ENCODE measurements at places on chromosomes 13 and 19. TPM values are rescaled to one million over a fixed set of nuclear protein-coding genes. Genes with fewer than 3 reads are reported as not detected.
A peak's percentile ranks its signal among the peaks of the same experiment; 100 is the strongest.

GRCh38 chr13:29948244-29948643, 97.8 kb upstream of the UBL3 start:
- DNase-seq, result peak; percentile 14

LSR gene
- total RNA-seq, result 0.07 TPM

- no peak for DNase-seq
Observed at GRCh38 chr19:31253526-31254179, 95.6 kb downstream of the TSHZ3 start.

DNA sequence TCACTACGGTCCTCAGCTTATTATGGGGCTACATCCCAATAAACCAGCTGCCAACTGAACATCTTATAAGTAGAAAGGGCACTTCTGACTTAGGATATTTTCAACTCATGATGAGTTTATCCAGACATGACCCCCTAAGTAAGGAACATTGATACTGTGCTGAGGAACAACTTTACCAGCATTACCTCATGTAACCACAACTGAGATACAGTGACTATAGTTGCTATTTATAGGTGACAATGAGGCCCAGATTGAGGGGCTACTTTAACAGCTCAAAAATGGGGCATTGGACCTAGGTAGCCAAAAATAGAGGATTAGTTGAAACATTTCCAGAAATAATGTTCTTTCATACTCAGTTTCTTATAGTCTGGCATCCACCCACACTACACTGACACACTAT, 26.8 kb downstream of the SKA3 start:
- DNase-seq, result no peak

ZNF600 gene
- 7.4 TPM for total RNA-seq

DNA sequence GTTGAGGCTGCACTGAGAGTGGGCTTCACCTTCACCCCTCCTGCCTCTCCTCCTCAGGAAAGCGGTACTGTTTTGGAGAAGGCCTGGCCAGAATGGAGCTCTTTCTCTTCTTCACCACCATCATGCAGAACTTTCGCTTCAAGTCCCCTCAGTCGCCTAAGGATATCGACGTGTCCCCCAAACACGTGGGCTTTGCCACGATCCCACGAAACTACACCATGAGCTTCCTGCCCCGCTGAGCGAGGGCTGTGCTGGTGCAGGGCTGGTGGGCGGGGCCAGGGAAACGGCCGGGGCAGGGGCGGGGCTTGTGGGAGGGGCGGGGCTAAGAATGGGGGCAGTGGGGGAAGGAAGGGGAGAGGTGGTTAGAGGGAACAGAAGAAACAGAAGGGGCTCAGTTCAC, 7.5 kb downstream of the CYP2A13 start:
- no peak for DNase-seq

DNA sequence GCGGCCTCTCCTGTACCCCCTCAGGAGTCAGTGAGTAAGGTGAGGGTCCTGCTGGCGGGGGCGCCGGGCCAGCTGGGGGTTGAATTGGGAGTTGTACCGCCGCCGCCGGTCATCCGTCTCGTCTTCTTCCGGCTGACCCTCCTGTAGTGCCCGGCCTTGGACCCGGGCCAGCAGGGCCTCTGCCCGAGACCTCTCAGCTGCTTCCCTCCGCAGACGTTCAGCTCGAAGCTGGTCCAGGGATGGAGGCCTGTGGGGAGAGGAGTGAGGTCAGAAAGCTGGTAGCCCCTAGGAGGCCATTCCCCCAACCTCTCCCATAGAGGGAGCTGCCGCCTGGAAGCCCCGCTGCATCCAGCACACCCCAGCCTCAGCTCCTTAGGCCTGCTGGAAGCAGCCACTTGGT, 3.8 kb downstream of the LENG1 start:
- no peak for DNase-seq

DNA sequence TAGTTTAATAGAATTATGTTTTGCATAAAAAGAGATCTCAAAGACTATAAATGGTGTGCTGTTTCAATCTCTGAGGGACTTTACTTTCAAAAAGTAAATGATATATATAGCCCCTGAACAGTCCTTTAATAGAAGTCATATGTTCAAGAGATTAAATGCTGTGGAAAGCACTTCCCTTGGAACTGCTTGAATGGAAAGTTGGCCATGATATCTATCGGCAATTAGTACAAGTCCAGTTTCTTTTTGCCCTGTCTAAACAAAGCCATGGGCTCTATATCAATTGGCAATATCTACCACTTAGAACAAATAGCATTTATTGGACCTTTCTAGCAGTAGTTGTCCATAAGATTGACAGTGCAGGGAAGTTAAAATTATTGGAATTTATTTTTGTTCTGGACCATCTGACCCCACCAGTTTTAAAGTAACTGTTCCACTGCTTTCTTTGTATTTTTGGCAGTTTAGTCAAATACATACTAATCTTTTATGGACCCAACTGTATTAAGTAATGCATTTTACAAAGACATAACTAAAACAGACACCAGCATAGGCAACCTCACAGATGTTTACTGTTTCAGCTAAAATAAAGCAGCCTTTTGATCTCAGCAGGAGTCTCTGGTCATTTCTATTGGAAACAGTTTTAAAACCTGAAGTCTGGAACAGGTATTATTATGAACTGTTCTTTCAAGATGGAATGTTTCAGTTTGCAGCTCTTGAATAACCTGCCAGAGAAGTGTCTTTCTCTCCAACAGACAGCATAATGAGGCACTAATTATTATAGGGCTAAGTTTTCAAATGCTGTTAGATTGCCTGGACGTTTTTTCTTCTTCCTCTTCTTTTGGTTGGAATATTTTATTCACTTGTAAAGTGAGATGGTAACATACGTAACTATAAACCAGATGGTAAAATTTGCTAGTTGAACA, 282.6 kb downstream of the DCLK1 start:
- no peak for DNase-seq

CASP14 gene
- not detected for total RNA-seq

DNA sequence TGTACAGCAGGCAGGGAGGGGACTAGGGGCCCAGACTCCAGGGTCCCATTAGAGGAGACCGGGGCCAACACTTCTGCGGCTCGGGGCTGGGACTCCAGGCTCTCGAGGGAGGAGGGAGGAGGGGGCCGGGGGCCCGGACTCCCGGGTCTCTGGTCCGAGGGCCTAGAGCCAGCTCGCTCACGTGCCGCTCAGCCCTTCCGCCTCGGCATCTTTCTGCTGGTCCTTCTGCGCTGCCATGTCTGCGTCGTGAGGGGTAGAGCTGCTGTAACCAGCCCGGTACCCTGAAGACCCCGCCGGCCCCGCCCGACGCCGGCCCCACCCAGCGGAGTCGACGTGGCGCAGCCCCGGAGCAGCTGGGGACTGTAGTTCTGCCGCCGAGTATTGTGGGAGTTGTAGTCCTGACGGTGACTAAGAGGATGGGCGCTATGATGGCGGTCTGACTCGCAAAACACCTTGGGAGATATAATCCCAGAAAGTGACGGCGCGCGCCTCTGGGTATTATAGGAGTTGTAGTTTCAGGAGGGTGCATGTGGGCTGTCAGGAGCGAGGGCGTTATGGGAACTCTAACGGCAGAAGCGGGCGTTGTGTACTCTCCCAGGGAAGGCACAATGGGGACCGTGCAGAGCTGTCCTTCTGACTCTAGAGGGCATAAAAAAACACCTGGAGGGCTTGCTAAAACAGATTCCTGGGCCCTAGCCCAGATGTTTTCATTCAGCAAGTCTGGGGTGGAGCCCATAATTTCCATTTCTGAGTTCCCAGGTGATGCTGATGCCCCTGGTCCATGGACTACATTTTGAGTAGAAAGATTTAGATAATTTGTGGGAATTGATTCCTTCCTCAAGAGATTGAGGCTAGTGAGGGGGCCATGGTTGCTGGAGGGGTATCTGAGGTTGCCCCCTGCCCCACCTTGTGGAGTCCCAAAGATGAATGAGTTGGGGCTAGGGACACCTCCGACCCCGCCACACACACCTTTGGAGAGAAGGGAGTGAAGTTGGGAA, at the start of gene RABAC1:
TSS of gene RABAC1 (minus strand) at position 266 of the 998 bp plus-strand sequence. CDS start at position 237, 29 bp downstream.
- peak; percentile 91 for DNase-seq

DNA sequence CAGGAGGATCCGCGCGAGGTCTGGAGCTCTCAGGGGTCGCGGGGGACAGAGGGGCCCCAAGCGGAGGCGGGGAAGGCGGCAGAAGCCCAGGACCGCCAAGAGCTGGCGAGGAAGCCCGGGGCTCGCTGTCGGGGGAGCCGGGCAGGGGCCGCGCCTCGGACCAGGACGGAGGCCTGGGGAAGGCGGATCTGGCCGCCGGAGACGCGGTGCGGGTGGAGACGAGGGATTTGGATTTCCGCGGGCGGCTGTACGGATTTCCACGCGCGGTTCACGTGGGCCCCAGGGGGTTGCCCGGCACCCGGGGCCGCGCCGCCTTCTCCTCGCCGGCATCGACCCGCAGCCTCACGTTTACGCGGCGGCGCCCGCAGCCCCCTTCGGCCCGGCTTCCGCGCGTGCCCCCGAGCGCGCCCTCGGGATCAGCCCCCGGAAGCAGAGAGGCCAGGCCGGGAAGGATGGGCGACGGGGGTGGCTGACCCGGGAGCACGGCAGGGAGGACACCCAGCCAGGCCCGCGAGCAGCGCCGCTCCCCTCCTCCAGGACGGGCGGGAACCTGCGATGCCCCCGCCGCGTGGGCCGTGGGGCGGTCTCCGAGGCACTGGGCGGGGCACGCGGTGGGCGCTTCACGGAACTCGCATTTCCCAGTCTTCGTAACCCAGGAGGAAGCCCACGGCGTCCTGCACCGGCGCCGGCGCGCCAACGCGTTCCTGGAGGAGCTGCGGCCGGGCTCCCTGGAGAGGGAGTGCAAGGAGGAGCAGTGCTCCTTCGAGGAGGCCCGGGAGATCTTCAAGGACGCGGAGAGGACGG, 4.7 kb downstream of the F7 start:
- DNase-seq, result no peak

- no peak for DNase-seq
Observed at GRCh38 chr13:97364031-97364430, 69.9 kb upstream of the RAP2A start.

DNA sequence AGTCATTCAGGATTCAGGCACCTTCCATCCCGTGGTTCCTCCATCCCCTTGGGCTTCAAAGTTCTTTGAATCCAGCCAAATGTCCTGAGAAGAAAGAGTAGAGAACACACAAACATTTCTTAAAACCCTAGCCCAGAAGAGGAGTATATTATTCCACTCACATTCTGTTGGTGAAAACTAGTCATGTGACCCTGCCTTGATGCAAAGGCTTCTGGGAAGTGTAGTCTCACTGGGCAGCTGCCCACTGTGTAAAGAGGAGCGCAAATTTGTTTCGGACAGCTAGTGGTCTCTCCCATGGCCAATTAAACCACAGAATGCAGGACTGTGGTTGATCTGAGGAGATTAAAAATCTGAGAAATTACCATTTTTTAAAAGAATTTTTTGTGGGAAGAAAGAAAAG, 304.4 kb downstream of the SUCLA2 start:
- no peak for DNase-seq

GRCh38 chr13:71524613-71525304, 342.2 kb downstream of the DACH1 start:
- no peak for DNase-seq

DNA sequence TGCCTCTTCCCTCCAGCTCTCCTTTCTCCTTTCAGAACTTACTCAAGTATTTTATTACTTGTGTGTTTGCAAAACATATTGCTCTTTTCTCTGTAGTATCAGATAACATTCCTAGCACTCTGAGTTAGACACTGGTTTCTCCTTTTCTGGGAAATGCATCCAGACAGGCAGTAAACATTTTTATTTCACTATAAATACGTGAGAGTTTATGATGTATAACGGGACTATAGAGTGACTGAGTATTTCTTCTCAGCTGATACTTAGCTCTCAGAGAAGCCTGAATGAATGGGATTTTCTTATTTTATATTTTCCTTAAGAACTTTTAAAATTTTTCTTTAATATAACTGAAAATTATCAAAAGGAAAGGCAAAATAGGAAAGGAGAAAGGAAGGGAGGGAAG, 211.2 kb upstream of the EDNRB start:
- DNase-seq, result no peak

GRCh38 chr13:108005231-108005630, 210.1 kb downstream of the LIG4 start:
- DNase-seq, result no peak

DNA sequence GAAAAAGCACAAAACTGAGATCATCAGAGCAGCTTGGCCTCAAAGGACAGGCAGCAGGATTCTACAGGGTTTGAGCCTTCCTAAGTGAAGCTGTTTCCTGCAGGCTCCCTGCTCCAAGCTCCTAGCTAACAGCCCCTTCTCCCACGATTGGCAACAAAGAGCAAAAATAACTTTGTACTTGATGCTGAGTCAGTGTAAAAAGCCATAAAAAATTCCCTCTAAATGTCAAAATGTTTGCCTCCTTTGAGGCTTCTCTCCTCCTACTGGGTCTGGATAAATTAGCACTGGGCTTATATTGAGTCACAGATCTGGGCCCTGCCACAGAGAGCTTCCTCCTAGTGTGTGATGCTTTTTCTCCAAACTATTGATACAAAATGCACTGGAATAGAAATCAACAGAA, 153.3 kb downstream of the TNFRSF19 start:
- peak; percentile 48 for DNase-seq

PDX1 gene
- not detected for total RNA-seq

DNA sequence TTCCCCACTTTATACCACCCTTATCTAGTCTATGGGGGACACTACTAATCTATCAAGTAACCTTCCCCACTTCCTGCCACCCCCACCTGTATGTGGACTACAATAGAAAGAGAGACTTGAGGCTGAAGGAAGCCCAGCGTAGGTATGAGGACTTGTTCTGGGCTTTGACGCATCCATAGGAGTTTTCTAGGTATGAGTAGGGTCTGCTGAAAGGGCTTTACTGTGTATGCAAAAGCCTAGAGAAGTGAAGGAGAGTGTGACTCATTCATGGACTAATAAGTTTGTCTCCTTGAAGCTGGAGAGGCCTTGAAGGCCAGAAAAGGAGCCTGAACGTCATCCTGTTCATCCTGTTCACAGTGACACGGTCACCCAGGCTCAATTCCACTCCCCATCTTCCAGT, 21.8 kb downstream of the TINCR start:
- DNase-seq, result no peak

DNA sequence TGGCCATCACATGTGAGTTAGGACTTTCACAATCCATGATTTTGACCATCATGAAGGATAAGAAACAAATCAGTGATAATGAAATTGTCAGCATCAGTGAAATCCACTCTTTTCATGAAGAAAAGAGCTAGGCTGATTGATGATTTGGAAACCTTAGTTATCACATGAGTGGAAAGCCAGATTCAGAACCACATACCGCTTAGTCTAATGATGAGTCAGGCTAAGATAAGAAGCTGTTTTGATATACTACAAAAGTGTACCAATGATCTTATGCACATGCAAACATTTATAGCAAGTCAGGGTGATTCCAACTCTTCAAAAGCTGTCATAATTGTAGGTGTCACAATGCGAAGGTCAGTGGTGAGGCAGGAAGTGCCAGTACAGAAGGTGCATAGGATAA, 519.3 kb downstream of the GPC6 start:
- DNase-seq, result no peak

PCDH20 gene
- not detected for total RNA-seq
